ENCODE measurements at places on chromosomes 13 and 19.

GRCh38 chr19:47158879-47159503 lies 28.4 kb downstream of the SAE1 start:
- DNase-seq, result no peak

DNA sequence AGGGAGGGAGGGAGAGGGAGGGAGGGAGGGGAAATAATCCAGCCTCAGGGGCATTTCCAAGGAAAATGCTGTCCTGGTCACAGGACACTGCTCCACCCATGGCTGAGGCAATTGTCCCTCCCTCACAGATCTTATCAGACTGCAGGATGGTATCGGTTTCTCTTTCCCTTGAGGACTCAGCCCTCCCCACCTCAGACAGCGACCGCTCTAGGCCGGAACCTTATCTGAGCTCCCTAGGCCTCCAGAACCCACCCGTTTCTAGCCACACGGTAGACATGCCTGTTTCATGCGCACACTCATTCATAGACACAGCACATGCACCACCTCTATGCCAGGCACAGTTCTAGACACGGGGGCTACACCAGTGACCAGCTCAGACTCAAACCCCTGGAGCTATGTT lies 10.0 kb upstream of the IZUMO2 start:
- no peak for DNase-seq

- no peak for DNase-seq
Measured at GRCh38 chr19:31096062-31096830, 253.0 kb downstream of the TSHZ3 start.

DNA sequence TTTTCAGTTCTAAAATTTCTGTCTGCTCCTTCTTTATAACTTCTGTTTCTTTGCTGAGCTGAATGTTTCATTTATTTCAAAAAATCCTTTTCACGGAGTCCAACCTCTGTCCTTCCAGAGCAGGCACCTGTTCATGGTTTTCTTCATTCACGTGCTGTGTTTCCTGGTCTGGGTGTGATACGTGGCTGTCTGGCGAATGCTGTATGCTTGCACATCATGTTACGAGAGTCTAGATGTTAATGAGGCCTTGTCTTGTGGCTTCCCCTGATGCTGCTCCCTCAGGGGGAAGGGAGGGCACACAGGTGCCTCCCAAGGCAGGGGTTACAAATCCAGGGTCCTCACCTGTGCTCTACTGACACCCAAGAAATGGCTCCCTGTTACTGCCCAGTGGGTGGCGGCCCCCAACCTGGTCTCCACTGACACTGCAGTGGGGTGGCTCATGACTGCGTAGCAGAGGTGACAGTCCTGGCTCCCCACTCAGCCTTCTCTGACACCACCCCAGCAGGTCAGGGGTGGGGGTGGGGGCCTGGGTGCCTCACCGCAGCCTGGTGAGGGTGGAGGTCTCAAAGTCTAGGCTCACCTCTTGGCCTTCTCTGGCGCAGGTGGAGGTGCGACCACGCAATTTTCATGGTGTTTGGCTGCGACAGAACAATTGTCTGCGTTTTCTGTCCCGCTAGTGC lies 20.1 kb upstream of the RAB20 start:
- DNase-seq, result no peak

- no peak for DNase-seq
Measured at GRCh38 chr13:35789335-35790165, 313.1 kb upstream of the MAB21L1 start.

DNA sequence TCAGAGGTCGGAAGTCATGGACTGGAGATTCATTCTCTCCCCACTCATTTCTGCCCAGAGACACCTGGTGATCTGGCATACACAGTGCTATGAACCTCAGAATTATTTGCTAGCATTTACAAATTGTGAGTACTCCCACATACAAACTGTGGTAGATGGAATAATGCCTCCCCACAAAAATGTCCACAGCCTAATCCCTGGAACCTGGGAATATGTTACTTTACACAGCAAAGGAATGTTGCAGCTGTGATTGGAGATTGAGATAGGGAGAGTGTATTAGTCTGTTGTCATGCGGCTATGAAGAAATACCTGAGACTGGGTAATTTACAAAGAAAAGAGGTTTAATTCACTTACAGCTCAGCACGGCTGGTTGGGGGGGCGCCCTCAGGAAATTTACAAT lies 3.1 kb upstream of the UQCRFS1 start:
- no peak for DNase-seq

DNA sequence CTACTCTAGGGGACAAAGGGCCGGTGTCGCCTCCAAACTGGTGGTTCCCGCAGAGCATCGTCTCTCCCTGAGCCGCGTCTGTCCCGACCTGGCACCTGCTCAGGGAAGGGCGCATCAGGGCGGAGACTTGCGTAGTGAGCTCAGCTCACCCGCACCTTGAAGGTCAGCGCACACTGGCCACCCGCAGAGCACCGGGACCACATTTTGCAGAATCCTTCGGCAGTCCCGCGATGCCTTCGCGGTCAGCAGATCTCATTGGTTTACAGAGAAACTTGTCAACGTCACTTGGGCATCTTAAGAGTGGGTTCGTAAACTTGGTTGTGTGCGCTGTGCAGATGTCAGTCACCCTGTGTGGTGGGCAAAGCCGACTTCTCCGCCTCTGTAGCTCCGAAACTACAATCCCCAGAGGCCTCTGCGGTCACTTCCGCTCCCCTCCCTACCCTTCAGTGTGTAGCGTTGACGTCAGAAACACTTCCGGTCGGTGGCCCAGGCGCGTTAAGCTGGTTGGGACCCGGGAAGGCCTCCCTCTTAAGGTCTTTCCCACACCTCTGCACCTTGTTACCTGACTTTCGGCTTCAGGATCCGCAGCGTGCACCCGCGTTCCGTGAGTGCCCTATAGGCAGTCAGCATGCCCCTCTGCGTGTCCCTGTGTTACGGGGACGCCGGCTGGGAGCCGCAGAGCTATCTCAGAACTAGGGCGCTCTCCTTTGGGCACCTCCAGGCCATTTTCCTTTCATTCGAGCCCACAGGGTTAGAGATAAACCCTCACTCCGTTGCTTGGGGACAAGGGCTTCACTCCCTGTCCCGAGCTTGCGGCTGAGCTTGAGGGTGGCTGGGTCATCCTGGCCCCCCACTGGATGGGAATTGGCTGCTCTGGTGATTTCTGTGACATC lies 36.5 kb upstream of the ZNF527 start:
- peak; percentile 93 for DNase-seq

DNA sequence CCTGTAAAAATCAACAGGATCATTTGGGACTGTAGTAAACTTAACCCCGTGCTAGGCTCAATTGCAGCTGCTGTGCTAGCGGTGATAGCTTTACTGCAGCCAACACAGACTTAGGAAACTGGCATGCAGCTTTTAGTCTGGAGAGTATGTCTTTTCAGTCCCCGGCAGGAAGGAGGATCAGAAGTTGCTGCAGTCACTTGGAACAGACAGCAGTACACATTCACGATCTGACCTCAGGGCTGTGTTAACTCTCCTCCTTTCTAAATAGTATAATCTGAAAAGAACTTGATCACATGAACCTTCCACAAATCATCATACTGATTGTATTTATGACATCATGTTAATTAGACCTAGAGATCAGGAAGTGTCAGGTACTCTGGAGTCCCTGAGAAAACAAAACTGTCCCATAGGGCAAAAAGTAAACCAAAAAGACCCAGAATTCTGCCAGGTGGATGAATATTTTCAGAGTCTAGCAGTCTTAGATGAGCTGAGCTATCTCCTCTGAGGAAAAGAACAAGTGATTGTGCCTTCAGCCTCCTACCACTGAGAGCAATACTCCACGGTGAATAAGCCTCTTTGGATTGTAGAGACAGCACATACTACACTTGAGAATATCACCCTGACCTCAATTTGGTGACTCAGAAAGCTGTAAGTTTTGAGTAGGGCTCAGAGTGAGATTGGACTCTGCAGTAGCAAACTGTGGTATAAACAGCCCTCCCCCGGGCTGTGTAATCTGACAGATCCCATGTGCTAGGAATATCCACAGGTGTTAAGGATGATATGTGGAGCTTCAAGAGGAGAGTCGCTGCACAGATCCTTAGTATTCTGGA lies 181.0 kb upstream of the GPR12 start:
- DNase-seq, result no peak

GRCh38 chr13:108496362-108497210 lies 132.8 kb upstream of the MYO16 start:
- DNase-seq, result peak; percentile 22

DNA sequence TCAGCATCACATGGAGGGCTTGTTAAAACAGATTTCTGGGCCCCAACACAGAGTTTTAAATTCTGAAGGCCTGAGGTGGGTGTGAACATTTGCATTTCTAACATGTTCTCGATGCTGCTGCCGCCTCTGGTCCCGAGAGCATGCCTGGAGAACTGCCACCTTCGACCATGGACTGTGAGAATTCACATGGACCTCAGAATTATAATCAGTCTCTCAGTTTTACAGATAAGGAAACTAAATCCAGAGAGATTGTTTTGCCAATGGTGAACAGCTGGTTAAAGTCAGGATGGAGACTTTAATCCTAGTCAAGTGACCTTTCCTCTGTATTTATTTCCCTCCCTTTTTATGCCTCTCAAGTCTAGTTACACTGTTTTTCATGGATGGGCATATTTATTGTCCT lies 14.7 kb downstream of the ALOX5AP start:
- DNase-seq, result no peak

DNA sequence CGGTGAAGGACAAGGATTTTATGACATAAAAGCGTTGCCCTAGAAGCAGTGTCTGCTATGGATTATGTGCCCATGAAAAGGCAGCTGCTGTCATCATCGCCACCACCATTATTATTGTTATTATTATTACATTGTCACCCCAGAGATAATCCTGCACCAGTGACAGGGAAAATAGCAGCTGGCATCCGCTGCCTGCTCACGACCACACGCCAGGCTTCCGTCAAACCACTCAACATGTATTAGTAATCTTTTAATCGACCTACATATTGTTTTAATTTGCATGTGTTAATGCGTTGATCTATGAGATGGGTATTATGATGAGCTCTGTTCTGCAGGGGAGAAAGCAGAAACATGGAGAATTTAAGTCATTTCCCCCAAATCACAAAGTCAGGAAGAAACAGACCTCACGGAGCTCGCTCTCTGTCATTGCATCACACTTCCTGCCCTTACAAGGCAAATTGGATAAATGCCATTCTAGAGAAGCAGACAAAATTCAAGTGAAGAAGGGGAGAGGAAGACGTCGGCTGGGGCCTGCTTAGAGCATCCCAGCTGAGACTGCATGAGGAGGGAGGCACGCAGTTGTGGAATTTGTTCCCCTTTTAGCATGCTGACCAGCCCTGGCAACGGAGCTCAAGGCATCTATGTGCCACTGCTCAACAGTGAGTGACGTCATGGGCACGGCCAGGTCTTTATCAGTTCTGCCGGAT lies at the start of gene FFAR3:
FFAR3 (plus strand) TSS at position 594 of the 707 bp plus-strand sequence. CDS start 431 bp downstream, outside the sequence.
- DNase-seq, result no peak

- no peak for DNase-seq
Measured at GRCh38 chr13:50668691-50669271, 174.7 kb downstream of the DLEU7 start.

GRCh38 chr19:39384839-39385568 lies 5.9 kb downstream of the PAF1 start:
- DNase-seq, result no peak

DNA sequence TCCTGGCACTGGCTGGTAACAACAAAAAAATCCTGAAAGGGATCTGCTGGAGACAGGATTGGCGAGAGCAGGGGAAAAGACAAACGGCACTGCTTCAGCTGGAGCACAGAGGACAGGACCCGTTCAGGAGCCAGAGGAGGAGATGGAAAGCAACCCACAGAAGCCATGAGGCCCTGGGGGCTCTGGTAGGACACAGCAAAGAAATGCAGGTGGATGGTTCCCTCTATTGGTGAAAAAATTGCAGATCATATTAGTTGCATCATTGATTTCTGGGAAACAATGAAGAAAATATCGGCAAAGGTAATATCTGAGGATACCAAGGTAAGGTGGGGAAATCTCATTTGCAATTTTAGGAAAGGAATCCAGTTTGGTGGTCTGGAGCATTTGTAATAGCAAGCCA lies 25.7 kb upstream of the TPP2 start:
- DNase-seq, result no peak

GRCh38 chr19:10478903-10479384 lies 24.2 kb downstream of the KEAP1 start:
- peak; percentile 84 for DNase-seq

GRCh38 chr13:108323031-108323430 lies 53.5 kb downstream of the TNFSF13B start:
- no peak for DNase-seq

GRCh38 chr13:44399074-44399473 lies 25.4 kb downstream of the SERP2 start:
- DNase-seq, result no peak

- DNase-seq, result no peak
Measured at GRCh38 chr13:39468306-39468705, 134.7 kb downstream of the LHFPL6 start.

- no peak for DNase-seq
Measured at GRCh38 chr19:8387688-8388611, 2.2 kb upstream of the RAB11B start.
